ENCODE measurements at places on chromosomes 3 and 15. TPM values are rescaled to one million over a fixed set of nuclear protein-coding genes. Genes with fewer than 3 reads are reported as not detected.
A peak's percentile ranks its signal among the peaks of the same experiment; 100 is the strongest.

DNA sequence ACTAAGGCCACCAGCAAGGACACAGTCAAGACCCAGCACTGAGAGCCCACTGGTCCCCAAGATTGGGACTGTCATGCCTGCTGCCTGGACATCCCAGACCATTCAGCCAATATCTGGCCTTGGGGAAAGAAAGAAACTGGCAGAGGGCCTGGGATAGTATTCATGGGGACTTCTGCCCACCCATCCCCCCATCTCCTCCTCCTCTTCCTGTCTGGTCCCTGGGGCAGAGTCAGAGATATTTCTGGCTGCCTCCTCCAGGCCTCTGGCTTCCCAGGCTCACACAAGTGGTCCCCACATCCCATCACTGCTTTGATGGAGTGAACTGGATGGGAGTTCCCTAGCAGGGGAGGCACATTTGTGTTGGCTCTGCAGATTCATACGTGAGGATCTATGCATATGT lies 4.2 kb upstream of the RASL12 start:
- no peak for DNase-seq

C3orf49 gene
- not detected for total RNA-seq

DNA sequence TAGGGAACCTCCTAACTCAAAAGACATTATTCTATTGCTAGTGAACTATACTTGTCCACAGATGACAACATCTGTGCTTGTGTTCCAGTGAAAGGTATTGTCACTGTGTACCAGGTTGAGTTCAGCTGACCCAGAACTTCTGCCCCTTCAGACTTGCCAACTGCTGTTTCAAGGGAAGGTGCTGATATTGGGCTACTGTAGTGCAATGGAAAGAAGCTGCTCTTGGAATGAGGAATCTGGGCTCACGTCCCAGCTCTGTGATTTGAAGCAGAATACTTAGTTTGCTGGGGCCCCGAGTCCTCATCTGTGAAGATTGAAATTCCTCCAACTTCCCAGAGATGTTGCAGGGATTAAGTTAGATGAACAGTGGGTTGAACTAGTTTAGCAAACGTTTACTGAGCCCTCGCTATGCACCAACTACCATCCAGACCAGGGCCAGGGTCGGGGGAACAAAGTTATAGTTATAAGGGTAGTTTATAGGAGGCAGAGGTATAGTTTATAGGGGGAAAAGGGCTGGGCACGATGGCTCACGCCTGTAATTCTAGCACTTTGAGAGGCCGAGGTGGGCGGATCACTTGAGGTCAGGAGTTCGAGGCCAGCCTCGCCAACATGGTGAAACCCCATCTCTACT lies 15.9 kb upstream of the UMPS start:
- DNase-seq, result no peak

CEP152 gene
- total RNA-seq, result 1.8 TPM

DNA sequence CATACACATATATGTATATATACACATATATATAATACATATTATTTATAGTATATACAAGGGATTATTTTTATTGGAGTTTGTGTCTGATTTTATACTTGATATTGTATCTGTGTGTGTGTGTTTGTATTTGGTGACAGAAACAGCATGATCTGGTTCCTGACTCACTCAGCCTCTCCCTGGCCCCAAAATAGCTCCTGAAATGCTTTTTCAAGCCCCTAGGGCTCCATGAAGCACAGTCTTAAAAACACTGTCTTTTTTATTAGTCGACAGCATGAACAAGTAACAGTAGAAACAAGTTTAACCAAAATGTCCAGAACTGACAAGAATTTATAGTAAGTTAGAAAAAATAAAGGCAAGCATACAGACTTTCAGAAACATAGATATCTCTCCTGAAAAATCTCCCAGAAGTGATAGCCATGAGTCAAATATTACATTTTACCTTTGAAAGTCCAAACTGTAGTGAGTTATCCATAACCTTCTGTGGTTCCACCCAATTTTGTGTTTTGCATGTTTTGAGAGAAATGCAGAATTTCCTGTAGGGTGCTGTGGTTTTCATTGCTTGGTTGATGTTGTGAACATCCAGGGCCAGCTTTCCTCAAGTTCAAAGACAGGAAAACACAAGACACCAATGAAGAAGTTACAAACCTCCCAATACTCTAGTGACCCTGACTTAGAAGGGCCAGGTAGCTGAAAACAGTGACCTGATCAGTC lies 98.5 kb upstream of the CCDC80 start:
- no peak for DNase-seq

- DNase-seq, result no peak
Measured at GRCh38 chr3:121481106-121481880, 64.5 kb downstream of the POLQ start.

GRCh38 chr3:39941931-39942330 lies 132.5 kb downstream of the MYRIP start:
- DNase-seq, result no peak

DNA sequence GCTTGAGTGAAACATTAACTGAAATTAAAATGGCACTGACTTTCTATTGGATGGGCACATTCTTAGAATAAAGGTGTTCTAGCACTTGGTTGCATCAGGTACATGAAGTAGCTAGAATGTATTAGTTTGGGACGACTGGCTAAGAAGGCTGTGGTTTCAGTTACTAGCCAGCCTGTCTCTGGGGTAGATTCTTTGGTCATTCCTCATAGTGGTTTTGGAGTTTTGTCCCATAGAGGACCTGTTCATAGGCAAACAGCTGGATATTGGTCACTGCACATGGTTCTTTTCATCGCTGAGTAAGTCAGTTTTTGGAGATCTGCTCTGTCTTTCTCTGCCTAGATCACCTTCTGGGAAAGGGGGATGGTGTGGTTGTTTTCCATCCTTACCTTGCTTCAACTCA lies 55.3 kb downstream of the ADAMTSL3 start:
- no peak for DNase-seq

- DNase-seq, result no peak
Measured at GRCh38 chr3:58724336-58724735, 57.8 kb upstream of the FAM3D start.

GRCh38 chr15:66783314-66783713 lies 81.3 kb downstream of the SMAD6 start:
- no peak for DNase-seq

- DNase-seq, result no peak
Measured at GRCh38 chr3:51139616-51140015, 245.5 kb upstream of the MANF start.

RASSF1 gene
- 17.8 TPM for total RNA-seq

- no peak for DNase-seq
Measured at GRCh38 chr3:170738766-170739165, 131.2 kb downstream of the RPL22L1 start.

CPLX3 gene
- total RNA-seq, result 6.1 TPM

HACD2 gene
- 10.6 TPM for total RNA-seq

DNA sequence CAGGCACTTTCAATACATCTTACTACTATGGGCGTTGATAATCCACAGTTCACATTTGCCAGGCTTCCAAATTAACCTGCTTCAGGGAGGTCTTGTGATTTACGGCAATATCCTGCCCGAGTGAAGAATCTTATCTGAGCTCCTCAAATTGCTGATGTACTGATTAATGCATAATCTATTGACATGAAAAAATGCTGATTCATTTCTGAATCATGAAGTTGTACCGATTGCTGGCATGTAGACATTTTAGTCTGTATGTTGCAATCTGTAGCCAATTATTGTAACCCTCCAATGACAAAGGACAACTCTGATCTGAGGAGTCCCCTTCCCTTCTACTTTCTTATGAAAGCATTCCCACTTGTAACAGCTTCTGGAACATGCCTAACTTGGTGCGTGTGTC lies 97.2 kb downstream of the SEC22A start:
- DNase-seq, result no peak

CEP97 gene
- total RNA-seq, result 6.8 TPM

MUC4 gene
- total RNA-seq, result not detected

PPP2R3A gene
- total RNA-seq, result 59.7 TPM

- DNase-seq, result no peak
Measured at GRCh38 chr3:60290122-60290492, 961.1 kb downstream of the FHIT start.

DNA sequence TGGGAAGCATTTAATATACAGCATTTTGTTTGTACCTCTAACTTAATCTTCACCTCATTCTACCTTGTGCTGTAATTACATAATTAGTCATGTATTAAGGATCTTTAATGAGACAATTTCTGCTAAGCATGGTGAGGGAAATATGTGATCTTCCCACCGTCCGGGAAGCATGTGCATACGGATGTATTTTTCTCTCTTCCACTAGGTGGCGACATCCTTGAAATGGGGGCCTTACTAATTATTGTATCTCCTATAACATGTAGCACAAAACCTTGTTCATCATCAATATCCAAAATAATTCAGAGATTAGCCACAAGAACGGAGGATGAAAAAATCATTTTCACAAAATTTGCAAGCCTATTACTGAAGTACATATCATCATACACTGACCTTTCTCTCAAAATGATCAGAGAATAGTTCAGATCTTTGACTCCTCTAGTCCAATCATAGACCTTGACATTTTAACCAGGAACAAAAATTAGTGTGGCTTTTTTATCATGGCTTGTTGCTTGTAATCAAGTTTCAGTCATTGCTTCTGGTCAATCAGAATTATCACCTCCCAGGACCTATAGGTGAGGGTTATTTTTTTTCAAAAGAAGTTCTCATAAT lies 148.9 kb upstream of the GBE1 start:
- peak; percentile 16 for DNase-seq

TPRG1 gene
- total RNA-seq, result 1.0 TPM

All from heart right ventricle (tissue), 16 donors.